ENCODE measurements at places on chromosomes 13 and 19.
A peak's percentile ranks its signal among the peaks of the same experiment; 100 is the strongest.

GRCh38 chr19:28834996-28835395 lies 378.0 kb downstream of the UQCRFS1 start:
- no peak for DNase-seq

- DNase-seq: no peak
Measured at GRCh38 chr13:73433890-73434289, 375.1 kb downstream of the KLF5 start.

DNA sequence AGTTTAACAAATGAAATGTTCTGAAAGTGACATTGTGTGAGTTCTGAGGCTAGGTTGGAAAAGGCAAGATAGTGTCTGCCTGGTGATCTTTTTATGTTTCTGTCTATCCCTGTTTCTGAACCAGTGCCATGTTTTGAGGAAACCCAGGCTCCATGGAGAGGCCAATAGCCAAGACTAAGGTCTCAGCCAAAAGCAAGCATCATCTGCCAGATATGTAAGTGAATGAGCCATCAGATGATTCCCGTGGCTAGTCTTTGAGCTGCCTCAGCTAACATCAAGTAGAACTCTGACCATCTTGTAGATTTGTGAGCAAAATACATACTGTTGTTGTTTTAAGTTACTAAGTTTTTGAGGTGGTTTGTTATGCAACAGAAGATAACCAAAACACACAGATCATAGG lies 19.6 kb upstream of the CCNA1 start:
- no peak for DNase-seq

- DNase-seq: no peak
Measured at GRCh38 chr19:43638214-43638994, 1.2 kb downstream of the CADM4 start.

DNA sequence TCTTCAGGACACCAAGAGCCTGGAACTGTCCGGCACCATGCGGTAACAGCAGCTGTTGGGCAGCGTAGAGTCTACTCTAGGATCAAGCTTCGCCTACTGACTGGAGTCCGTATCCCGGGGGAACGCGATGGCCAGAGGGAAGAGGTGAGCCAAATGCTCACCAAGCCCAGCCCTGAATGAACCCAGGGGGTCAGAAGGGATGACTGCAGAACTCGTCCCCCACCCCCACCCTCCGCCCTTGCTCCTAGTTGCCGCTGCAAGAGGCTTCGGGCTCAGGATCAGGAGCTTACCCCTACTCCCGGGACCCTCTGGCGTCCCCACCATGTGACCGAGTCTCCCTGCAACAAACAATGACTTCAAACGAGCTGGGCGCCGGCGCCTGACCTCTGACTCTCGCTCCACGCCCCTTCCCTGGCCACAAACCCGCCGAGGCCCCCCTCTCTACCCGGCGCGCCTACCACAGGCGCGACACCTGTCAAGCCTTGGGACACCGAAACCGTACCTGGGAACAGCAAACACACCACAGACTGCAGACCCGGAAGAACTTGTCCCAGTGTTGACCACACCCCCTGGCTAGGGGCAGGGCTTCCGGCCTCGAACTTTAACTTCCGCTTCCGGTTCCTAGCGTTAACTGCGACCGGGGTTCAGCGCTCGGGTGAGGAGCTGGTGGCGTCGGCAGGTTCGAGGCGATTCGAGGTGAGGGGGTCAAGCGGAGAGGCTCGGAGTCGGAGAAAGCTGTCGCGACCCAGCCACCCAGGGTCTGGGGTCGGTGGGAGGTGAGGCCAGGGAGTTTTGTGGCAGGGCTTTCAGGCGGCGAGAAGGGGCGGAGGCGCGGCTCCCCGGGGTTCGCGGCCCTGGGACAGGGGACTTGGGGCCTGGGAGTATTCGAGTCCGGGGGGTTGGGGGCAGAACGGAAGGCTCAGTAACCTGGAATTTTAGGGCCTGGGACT lies at the start of gene UBL5:
UBL5 (plus strand) TSS at position 630 of the 950 bp plus-strand sequence. CDS start 420 bp downstream, outside the sequence.
- DNase-seq: peak; percentile 94

DNA sequence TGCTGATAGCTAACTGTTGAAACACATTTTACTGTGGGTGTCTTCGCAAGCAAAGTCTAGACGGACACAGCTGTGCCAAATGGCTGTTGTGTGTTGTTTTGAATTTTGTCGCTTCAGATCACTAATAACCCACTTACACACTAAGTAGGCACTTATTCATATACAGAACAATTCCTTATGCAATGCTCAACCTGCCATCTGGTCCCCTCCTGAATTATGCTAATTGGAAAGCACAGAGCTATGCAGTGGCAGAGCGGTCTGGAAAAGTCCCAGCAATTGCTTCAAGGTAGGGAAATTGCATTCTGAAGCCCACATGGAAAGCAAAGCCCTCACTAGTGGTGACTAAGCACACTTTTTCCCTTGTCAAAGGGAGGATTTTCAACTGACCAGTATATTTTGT lies 69.9 kb downstream of the C13orf42 start:
- DNase-seq: no peak

DNA sequence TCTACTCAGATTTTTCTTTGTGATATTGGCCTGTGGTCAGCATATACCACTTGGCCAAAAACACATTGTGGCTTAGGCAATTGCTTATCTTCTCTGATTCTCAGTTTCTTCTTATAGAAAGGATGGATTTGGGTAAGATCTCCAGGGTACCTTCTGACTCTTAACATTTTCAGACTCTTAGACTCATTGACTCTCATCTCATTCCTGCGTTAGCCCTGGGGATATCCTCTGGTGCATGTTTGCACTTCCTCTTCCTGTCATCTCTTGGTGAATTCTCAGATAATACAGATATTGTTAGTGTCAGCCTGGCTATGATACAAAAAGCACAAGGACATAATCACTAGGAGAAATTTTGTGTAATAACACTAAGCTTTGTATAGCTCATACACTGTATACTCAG lies 492.5 kb upstream of the GPC6 start:
- peak; percentile 9 for DNase-seq

- no peak for DNase-seq
Measured at GRCh38 chr13:71864986-71865873, 1.8 kb downstream of the DACH1 start.

GRCh38 chr19:13887018-13887436 lies 10.1 kb downstream of the NANOS3 start:
- no peak for DNase-seq

DNA sequence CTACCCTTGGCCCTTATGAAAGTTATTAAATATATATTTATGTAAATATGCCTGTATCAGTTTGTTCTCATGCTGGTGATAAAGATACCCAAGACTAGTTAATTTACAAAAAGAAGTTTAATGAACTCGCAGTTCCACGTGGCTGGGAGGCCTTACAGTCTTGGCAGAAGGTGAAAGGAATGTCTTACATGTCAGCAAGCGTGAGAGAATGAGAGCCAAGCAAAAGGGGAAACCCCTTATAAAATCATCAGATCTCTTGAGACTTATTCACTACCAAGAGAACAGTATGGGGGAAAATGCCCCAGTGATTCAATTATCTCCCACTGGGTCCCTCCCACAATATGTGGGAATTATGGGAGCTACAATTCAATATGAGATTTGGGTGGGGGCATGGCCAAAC lies 506.0 kb upstream of the ATXN8OS start:
- no peak for DNase-seq

DNA sequence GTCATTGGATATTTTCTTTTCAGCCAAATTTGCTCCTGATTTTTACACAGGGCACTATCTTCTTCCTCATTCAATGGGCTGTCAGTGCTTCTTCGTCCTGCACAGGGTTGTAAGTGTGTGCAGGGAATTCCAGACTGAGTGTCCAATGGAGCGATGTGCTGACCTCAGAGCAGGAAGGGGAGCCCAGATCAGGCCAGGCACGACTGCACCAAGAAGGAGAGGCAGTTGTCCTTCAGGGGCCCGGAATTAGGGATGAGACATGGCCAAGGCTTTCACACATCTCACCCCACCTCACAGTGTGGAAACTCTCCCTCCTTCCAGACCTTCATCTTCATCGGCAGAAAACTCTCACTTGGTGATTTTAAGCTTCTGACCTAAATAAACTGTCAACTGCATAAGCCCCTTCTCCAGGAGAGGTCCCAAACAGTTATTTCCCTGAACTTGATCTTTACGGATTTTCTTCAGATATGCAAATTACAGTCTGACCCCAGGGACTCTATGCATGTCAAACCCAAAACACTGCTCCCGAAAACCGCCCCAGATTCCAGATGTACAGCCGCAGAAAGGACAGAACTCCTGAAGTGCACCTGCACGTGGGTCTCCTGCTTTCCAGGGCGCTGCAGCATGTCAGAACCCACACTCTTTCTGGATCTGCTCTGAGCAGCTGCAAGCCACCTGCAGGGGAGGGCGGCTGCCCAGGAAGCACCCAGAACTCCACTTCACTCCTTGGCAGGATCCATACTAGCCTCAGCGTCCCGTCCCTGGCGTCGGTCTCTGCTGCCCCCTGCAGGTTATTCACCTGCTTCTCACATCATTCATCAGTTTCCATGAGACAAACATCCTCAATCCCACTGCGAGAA lies 625 bp upstream of the ZNF20 start:
- peak; percentile 93 for DNase-seq

DNA sequence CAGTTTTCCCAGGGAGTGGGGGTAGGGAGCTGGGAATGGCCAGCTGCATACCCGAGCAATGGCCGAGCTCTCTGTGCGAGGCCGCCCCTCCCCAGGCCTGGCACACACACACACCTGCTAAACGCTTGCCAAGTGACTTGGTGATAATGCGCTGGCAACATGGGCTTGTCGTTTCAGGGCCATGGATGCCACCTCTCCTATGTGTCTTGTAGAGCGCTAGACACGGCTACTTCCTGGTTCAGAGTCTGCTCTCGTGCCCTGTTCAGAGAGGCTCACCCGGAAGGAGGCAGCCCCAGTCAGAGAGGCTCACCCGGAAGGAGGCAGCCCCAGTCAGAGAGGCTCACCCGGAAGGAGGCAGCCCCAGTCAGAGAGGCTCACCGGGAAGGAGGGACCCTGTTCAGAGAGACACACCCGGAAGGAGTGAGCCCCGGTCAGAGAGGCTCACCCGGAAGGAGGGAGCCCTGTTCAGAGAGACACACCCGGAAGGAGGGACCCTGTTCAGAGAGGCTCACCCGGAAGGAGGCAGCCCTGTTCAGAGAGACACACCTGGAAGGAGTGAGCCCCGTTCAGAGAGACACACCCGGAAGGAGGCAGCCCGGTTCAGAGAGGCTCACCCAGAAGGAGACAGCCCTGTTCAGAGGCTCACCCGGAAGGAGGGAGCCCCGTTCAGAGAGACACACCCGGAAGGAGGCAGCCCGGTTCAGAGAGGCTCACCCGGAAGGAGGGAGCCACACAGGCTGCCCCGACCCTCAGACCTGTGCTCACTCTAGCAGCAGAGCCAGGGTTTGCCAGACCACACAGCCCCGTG lies 4.2 kb downstream of the ADPRHL1 start:
- peak; percentile 94 for DNase-seq

DNA sequence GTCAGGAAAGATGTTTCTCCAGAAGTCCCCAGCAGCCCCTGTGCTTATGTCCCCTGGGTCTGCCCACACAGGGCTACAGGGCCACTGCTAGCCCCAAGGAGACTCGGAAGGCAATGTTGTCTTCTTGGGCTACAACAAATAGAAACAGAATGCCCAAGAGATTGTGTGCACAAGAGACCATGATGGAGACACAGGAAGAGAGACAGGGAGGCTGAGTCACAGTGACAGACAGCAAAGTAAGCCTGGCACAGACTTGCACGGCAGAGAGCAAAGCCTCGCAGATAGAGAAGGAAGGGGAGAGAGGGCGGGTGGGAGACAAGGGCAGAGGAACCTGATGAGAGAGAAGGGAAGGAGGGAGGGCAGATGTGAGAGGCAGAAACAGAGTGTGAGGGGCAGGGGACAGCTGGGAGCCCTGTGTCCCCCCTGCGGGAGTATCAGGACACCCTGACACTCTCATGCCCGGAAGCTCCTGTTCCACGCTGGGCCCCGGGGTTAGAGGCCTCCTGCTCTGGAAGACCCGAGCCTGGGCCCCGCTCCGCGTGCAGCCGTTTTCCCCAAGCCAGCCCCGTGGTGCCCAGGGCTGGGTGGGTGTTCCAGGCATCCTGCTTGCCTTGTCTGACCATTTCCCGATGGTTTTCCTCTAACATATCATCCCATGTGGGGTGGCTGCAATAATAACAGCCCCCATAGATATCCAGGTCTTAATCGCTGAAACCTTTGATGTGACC lies 2.7 kb upstream of the PLA2G4C start:
- DNase-seq: no peak

GRCh38 chr19:11256189-11256588 lies 6.1 kb downstream of the DOCK6 start:
- DNase-seq: no peak

GRCh38 chr19:2014131-2014571 lies 1.4 kb downstream of the BTBD2 start:
- DNase-seq: no peak

GRCh38 chr19:32265995-32266394 lies 79.4 kb upstream of the ZNF507 start:
- DNase-seq: no peak

- DNase-seq: no peak
Measured at GRCh38 chr13:99335603-99336002, 28.4 kb upstream of the GPR183 start.

GRCh38 chr13:59542303-59542702 lies 621.4 kb downstream of the DIAPH3 start:
- no peak for DNase-seq

- no peak for DNase-seq
Measured at GRCh38 chr13:39335721-39336120, 267.3 kb downstream of the LHFPL6 start.

- no peak for DNase-seq
Measured at GRCh38 chr13:105890509-105890908, 645.0 kb downstream of the EFNB2 start.

GRCh38 chr13:32940601-32941000 lies 75.6 kb upstream of the KL start:
- DNase-seq: peak; percentile 53

GRCh38 chr13:35592457-35592856 lies 116.0 kb upstream of the MAB21L1 start:
- no peak for DNase-seq

- DNase-seq: no peak
Measured at GRCh38 chr19:474126-475078, 13.6 kb upstream of the SHC2 start.

DNA sequence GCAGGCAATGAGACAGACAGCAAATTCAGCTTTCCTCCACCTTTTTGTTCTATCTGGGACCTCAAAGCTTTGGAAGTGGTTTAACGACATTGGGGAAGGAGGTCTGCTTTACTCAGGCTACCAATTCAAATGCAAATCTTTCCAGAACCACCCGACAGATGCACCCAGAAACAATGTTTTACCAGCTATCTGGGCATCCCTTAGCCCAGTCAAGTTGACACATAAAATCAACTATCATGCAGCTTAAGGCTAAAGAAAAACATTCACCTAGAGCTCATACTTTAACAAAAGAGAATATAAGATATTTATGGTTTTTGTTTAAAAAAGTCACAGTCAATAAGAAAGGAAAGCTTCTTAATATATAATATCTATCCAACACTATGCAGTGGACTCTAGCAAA lies 246.0 kb downstream of the NALCN start:
- no peak for DNase-seq
